ENCODE measurements at places on chromosomes 1 and 21. TPM values are rescaled to one million over a fixed set of nuclear protein-coding genes. Genes with fewer than 3 reads are reported as not detected.

CFAP107 gene
- not detected for total RNA-seq

RIPPLY3 gene
- total RNA-seq: not detected

LCE4A gene
- total RNA-seq: not detected

ATAD3A gene
- 45.8 TPM for total RNA-seq

SEC22B gene
- 68.1 TPM for total RNA-seq

- no peak for DNase-seq
Measured at GRCh38 chr1:67188137-67188536, 21.9 kb downstream of the IL23R start.

GRCh38 chr1:230149751-230150584, 82.9 kb downstream of the GALNT2 start:
- no peak for DNase-seq

- peak; percentile 88 for DNase-seq
Measured at GRCh38 chr1:227357171-227357926, 39.1 kb upstream of the CDC42BPA start.

DNA sequence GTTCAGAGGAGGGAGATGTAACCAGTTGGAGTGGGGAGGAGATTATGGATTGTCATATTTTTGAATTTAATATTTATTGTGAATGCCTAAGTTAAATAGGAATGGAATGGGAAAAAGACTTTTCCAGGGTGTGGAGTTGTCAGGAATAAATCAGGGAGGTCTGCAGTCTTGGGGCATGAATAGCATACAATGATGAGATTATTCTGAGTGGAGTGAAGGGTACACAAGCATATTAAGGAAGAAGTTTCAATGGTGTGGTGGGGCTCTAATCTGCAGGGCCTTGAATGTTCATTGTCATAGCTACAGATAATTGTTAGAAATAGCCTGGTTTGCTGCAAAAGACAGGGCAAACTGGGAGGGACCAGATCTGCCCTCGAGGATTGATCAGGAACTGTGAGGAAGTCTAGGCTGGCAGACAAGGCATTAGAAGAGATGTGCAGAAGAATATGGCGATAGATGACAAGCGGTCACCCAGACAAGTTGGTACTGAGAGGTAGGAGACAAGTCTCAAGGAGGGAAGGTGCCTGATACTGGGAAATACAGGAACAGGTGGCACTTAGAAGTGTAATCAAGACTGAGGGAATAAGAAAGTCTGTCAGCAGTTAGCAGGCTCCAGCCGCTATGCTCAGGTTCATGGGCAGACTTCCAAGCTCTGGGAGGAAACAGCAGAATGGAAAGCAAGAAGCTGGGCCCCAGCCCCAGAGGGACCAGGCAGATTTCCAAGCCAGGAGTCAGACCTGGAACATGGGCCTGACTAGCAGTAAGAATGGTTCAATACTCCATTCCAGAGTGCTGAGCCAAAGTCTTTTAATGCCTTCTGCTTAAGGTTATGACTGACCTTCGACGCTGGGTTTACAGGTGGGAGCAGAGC, 20.9 kb upstream of the RGL1 start:
- DNase-seq: peak; percentile 52

DNA sequence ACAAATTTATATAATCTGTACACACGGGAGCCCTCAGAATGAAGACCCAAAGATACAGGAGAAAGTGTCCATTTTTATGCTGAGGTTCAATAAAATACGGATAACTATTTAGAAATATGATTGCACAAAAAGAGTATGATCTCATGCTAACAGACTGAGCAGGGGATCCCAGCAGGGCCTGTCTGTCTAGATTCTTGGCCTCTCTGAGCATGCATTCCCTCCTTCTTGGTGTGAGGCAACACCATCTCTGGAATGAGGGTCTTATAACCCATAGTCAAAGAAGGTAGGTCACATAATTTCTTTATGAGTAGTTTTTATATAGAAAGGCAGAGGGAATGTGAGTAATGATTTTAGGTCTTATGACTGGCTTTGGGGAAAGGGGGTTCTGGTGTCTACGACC, 5.4 kb downstream of the PRMT6 start:
- no peak for DNase-seq

- peak; percentile 75 for DNase-seq
Measured at GRCh38 chr1:1351511-1352427, 2.6 kb upstream of the DVL1 start.

DNA sequence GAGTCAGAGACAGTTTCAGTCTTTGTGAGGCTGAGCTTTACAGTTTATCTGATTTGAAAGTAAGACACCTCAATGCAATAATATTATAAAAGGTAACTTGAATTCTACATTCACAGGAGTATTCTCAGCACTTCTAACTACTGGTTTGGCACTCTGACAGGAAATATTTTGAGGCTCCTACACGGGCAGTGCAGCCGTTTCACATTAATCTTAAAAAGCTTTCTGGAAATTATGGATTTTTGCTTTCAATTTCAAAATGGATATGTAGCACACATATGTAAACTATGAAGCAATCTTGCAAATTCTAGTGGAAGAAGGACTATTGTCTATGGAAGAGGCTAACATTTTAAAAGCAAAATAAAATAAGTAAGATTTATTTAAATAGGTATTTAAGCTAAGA, 262.9 kb upstream of the SNX7 start:
- DNase-seq: peak; percentile 53

- DNase-seq: peak; percentile 18
Measured at GRCh38 chr1:187516874-187517273, 688.1 kb downstream of the PLA2G4A start.

All from GM23248 (cell line).